AG09309 (cell line): ENCODE measurements at places on chromosomes 13 and 19.
A peak's percentile ranks its signal among the peaks of the same experiment; 100 is the strongest.

DNA sequence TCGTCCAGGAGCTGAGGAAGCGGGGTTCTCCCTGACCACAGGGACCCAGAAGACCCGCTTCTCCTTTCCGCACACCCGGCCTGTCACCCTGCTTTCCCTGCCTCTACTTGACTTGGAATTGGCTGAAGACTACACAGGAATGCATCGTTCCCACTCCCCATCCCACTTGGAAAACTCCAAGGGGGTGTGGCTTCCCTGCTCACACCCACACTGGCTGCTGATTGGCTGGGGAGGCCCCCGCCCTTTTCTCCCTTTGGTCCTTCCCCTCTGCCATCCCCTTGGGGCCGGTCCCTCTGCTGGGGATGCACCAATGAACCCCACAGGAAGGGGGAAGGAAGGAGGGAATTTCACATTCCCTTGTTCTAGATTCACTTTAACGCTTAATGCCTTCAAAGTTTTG is 18.9 kb downstream of the VASP start:
- DNase-seq, result no peak

DNA sequence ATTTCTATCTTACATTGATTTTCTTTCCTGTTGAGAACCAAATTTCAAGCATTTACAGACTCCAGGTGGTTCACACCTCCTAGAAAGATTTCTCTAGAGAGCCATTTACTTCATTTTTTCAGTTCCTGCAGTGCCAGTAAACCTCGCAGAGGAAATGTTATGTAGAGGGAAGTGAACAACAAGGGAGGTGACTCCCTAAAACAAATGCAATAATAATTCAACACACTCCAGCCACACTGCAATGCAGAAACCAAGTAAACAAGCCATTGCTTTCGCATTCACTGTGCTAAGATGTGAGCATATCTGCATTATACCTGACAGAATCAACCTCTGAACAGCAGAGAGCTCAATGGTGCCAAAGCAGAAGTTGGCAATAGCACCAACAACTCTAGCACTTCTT is 215.1 kb downstream of the RBM26 start:
- no peak for DNase-seq

DNA sequence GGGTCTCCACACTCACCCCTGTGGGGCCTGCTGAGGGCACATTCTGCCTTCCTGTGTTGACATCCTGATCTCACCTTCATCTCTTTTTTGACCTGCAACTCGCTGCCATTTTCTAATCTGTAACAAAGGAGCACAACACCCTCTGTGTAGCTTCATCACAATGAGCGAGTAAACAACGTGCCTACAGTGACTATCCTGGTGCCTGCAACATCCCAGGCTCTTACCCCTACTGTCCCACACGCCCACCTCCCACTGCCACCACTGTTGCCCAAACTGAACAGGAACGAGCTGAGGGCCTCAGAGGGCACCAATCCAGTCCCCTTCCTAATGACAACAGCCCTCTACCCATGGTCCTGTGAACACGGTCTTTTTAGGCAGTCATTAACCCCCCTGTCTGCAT is 102.2 kb upstream of the GJB6 start:
- no peak for DNase-seq

- peak; percentile 27 for DNase-seq
Measured at GRCh38 chr19:56253737-56254136, 18.8 kb upstream of the EDDM13 start.

- DNase-seq, result no peak
Measured at GRCh38 chr19:51676566-51677083, 16.5 kb upstream of the SPACA6 start.

DNA sequence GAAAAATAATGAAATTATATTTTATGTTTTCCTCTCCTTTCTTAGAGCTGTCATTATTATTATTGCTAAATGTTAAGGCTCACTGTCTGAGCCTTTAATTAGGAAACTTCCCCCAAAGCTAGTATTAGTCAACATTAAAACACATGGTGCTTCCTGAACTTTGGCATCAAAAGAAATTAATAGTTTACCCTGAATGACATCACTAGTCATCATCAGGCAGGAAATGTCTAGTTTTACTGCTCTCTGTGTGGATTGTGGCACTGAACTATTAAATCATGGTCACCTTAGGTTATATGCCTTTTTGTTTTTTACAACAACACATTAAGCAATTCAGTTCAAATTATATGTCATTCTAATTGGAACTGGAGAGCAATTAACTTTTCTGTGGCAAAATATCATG is 595.5 kb downstream of the SLITRK1 start:
- DNase-seq, result no peak

DNA sequence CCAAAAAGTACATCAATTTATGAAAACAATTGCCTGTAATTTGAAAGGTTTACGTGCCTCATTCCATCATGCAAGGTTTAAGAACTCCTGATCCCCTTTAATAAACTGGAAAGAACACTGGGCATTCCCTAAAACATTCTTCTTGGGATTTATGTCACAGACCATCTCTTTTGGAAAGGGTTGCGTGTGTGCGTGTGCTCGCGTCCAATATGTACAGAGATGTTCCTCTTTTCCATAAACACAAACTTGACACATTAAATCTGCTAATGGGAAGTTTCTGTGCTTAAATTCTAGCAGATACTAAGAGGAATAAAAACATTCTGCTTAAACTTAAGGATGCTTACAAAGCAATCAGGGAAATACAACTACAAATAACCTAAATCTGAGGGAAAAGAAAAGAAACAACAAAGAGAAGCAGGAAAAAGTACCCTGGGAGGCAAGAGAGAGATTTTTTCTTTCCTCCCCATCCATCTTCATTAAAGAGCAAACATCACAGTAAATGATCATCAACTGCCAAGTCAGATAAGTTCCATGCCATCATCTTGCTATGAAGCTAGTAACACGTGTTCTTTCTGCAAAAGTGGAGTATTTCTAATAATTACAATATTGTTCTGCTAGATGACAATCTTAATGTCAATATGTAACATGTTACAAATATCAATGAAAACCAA is 83.7 kb downstream of the STK24 start:
- DNase-seq, result no peak

DNA sequence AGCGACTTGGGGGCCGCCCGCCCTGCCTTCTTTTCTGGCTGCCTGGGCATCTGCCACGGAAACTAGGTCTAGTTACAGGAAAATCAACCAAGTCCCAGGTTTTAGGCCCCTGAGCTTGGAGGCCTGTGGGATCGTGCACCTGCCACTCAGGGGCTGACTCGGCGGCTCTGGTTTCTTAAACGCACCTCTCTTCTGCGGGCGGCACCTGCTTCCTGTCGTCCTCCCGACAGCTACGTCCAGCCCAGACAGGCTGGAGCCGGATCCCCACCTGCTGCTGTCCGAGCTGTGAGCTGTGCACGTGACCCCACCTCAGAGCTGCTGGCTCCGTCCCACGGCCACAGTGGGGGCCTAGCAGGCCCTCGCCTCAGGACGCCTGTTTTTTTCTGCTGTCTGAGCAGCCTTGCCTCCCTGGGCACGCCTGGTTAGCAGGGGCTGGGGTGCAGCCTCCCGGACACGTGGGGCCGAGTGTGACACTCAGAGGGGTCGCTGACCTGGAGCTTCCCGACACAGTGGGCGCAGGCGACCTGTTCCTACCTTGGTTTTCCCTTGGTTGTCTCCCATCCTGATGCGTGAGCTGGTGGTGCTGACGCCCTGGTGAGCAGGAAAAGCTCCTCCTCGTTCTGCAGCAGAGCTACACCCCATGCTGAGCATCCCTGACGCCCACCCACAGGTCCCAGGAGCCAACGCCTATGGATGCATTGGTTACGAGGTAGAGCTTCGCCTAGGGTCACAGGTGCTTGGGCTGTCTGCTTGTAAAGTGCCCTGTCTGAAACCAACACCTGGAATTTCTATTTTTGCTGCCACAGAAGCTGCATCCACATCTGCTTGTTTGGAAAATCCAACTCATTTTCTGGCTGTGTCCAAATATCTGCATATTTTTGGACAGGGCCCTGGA is 17.5 kb downstream of the TMEM255B start:
- no peak for DNase-seq

DNA sequence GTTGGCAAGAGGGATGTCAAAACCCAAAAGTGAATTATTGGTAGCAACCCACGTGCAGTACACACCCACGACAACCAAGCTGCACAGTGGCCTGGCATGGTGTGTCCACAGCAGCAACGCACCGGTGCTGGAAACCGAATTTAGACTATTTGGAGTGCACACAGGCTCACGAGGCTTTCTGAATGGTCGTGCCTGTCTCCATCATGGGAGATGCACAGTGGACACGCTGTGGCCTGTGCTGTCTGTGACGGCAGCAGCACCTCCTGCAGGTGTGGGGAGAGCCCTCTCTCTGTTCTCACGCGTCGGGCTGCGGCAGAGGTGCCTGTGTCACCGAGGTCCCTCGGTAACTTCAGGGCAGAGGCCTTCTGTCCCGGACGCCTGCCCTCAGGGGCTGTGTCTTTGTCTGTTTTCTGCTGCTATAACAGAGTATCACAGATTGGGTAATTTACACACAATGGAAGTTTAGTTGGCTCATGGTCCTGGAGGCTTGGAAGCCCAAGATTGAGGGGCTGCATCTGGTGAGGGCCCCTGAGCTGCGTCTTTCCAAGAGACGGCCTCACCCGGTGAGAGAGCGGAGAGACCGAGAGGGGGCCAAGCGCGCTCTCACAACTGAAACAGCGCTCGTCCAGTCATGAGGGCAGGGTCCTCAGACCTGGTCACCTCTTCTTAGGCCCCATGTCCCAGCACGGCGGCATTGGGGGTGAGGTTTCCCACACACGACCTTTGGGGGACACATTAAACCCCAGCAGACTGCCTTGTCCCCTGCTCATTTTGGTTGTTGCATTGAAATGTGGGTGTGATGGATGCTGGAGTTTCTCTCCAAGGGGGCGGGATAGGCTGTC is 9.1 kb upstream of the MCF2L start:
- DNase-seq, result no peak

DNA sequence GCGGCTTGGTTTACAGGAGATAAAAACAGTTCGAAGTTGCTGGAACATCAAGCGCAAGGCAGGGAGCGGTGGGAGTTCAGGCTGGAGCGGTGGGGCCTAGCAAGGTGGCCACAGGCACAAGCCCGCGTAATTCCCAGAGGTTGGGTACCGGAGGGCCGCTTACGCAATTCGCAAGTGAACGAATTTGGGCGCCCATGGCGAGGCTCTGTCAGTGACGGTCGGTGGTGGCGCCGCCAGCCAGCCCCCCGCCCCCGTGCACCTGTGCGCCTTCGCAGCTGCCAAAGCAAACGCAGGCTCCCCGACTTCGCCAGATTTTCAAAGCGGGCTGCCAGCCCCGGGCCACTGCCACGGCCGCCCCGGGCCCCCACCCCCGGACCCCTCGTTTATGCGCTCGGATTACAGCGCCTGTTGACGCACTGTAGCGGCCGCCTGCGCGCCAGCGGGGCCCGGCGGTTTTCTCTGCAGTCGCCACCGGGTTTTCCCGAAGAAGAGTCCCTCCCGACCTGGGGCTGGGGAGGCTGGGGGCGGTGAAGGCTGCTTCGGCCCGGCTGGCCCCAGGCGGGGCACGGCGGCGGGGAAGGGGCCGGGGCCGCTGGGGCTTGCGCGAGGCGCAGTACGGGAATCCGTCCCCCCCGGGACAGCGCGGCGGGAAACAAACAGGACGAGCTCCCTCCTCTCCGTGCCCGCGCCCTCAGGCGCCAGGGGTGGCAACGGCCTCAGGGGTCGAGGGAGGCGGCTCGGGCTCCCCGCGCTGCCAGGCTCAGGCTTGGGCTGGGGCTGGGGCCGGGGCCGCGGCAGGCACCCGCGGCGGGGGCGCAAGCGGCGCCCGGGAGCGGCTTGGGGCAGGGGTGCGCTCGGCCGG is 709 bp downstream of the N4BP2L1 start:
- no peak for DNase-seq

GRCh38 chr13:40254394-40254793 is 412.0 kb downstream of the FOXO1 start:
- DNase-seq, result no peak

DNA sequence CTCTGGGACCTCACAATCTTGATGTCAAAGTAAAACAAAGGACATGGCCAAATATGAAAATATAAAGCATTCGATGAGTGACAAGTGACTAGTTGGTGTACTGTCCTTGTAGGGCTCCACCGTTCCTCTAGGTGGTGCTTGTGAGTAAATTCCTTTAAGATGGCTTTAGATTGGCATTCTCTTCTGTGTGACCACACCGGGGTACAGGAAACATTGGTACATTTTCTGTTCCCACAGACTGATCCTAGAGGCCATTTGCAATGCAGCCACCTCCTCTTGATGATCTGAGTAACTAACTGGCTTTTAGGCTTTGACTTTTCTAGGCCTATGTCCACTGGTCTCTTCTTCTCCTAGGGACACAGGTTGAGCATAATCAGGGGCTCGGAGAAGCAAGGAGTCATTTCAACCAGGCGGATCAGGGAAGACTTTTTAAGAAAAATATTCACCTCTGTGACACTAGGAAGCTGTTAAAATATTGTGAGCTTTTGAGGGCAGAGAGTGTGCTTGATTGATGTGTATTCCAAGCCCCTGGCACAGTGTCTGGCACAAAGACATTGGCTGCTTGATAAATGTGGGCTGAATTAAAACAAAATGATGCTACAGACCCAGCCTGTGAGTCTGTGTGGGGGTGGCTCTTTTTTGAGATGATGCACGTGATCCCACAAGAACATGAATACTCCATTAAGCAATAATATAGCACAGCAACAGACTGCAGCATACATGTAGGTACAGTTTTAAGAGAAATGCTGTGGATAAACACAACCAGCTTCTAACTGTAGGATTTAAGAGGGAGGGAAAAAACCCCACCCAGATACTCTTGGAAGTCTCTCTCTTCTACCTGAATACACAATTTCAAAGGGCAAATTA is 21.0 kb downstream of the EPSTI1 start:
- DNase-seq, result no peak

DNA sequence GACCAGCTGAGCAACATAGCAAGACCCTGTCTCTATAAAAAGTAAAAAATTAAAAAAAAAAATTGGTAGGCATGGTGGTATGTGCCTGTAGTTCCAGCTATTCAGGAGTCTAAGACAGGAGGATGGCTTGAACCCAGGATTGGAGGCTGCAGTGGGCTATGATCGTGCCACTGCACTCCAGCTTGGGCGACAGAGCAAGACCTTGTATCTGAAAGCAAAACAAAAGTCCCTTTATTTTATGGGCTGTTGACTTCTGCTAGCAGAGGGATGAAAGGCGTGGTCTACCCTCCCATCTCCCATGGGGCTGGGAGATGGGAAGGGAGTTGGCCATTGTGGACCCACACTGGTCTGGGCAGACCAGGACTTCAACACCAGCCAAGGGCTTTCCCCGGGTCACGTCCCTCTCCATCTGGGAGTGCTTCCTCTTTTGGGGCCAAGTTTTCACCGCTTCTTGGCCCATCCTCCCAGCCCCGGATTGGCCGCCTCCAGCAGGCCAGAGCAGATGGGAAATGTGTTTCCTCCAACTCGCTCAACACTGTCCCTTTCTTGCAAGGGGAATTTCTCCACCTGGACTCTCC is 2.2 kb upstream of the TNFSF9 start:
- no peak for DNase-seq

DNA sequence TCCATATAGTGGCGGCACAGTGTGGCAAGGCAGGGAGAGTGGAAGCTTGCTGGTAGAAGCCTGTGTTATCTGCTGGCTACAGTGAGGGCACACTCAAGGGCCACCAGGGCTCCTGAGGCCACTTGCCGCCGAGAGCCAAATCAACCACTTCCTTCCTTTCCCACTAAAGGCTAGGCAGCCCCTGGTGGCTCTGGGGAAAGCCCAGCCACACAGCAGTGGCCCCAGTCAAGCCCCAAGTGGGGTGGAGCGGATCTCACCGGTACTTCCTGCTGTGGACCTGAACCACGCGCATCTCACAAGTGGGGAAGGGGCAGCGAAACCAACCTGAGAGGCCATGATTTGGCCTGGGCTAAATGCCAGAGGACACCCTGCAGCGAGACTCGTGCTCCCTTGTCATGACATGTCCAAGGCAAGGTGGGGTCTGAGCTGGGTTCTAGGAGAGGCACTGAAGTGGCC is 21.9 kb upstream of the SLC35E1 start:
- no peak for DNase-seq
